ENCODE measurements at places on chromosomes 6 and 20.
A peak's percentile ranks its signal among the peaks of the same experiment; 100 is the strongest.

GRCh38 chr6:163501026-163501425 is 86.5 kb downstream of the QKI start:
- no peak overlapping the region for H3K4me3 ChIP-seq
- DNase-seq: no peak
- no peaks in the 10 kb centered on the region for H3K4me1 ChIP-seq
- no peaks in the 10 kb centered on the region for H3K27me3 ChIP-seq

- no peak overlapping the region for H3K4me3 ChIP-seq
- no peak for DNase-seq
- H3K36me3 ChIP-seq: peaks cover 7% of the 10 kb centered on the region
- H3K4me1 ChIP-seq: peaks cover 43% of the 10 kb centered on the region
Measured at GRCh38 chr20:5843054-5843592, 92.9 kb downstream of the SHLD1 start.

GRCh38 chr20:58852543-58853271 is at the start of gene GNAS:
Gene GNAS, plus strand, starts transcription at chr20:58852716.
- DNase-seq: peak; percentile 69
- no peaks in the 10 kb centered on the region for H3K36me3 ChIP-seq
- peaks cover 84% of the 10 kb centered on the region for H3K27me3 ChIP-seq
- H3K4me3 ChIP-seq: peak within 1 kb of the TSS; percentile 80

DNA sequence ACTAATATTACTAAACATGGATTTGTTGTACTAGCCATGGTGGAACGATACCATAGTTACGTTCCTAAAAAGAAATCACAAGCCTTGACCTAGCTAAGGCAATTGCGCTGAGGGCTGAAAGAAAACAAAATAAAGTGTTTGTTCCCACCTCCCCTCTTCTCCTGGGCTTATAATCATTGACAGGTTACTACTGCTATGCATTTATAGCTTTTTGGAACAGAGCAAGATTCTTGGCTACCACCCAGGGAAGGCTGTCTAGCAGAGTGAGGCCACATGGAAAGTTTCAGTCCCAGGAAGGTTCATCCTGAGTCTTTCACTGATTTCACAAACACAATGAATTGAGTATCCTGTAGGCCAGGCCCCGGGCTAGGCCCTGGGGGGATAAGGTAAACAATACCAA is 84.6 kb downstream of the TMEM170B start:
- H3K4me1 ChIP-seq: no peaks in the 10 kb centered on the region
- no peaks in the 10 kb centered on the region for H3K27me3 ChIP-seq
- H3K36me3 ChIP-seq: no peaks in the 10 kb centered on the region

- H3K4me1 ChIP-seq: peaks cover 9% of the 10 kb centered on the region
- H3K36me3 ChIP-seq: no peaks in the 10 kb centered on the region
- H3K27ac ChIP-seq: no peak overlapping the region
- no peaks in the 10 kb centered on the region for H3K27me3 ChIP-seq
- H3K4me3 ChIP-seq: no peak overlapping the region
- DNase-seq: no peak
Measured at GRCh38 chr6:79927758-79928157, 19.6 kb downstream of the ELOVL4 start.

Data from activated CD8-positive, alpha-beta memory T cell treated with anti-CD3 and anti-CD28 coated beads, Interleukin-2, amount 10 ng/mL, durations not matched to agents 7 days and 5 days (primary cell).